ENCODE measurements at places on chromosomes 3 and 15. TPM values are rescaled to one million over a fixed set of nuclear protein-coding genes. Genes with fewer than 3 reads are reported as not detected.

NDN gene
- 1.3 TPM for total RNA-seq

ATP13A4 gene
- 3.2 TPM for total RNA-seq

- H3K27ac ChIP-seq, result no peak overlapping the region
- H3K4me3 ChIP-seq, result no peak overlapping the region
- DNase-seq, result no peak
- no peaks in the 10 kb centered on the region for H3K27me3 ChIP-seq
- H3K36me3 ChIP-seq, result no peaks in the 10 kb centered on the region
- H3K4me1 ChIP-seq, result no peaks in the 10 kb centered on the region
Observed at GRCh38 chr3:72675243-72675642, 173.0 kb downstream of the SHQ1 start.

DNA sequence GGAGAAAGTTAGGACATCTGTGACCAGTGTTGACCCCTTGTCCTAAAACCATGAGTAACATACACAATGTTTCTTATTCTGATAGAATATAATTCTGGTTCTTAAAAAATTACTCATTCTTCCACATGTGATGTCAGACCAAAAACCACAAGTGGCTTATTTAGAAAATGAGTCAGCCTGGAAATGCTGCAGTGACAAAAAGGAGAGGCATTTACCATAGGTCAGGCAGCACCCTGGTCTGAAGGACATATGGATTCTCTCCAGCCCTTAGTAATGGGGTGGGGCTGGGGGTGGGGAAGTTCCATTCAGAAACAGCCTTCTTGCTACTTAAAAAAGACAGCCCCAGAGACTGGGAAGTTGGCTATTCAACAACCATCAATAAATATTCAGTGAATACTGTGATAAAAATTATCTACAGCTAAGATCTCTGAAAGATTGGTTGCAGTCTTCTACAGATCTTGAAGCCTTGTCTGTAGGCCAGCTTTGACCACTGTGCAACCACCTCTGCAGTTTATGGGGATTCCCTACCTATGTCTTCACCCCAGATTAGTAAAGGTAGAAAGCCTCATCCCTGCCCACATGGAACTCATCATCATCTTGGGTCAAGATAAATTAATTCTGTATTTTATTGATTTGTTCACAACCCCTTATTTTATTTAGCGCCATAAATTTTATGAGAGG lies 34.9 kb upstream of the TIMP4 start:
- no peaks in the 10 kb centered on the region for H3K36me3 ChIP-seq
- H3K27me3 ChIP-seq, result peaks cover 7% of the 10 kb centered on the region
- no peak overlapping the region for H3K4me3 ChIP-seq
- H3K27ac ChIP-seq, result peak overlapping the region; percentile 84

All from activated CD4-positive, alpha-beta memory T cell treated with anti-CD3 and anti-CD28 coated beads for 36 hours (primary cell).